ENCODE measurements at places on chromosomes 16 and 17.

GRCh38 chr17:80575057-80575875 is 30.6 kb downstream of the RPTOR start:
- peak; percentile 52 for DNase-seq

- no peak for DNase-seq
These were observed 10.0 kb downstream of the SLC22A31 start for GRCh38 chr16:89190150-89190958.

DNA sequence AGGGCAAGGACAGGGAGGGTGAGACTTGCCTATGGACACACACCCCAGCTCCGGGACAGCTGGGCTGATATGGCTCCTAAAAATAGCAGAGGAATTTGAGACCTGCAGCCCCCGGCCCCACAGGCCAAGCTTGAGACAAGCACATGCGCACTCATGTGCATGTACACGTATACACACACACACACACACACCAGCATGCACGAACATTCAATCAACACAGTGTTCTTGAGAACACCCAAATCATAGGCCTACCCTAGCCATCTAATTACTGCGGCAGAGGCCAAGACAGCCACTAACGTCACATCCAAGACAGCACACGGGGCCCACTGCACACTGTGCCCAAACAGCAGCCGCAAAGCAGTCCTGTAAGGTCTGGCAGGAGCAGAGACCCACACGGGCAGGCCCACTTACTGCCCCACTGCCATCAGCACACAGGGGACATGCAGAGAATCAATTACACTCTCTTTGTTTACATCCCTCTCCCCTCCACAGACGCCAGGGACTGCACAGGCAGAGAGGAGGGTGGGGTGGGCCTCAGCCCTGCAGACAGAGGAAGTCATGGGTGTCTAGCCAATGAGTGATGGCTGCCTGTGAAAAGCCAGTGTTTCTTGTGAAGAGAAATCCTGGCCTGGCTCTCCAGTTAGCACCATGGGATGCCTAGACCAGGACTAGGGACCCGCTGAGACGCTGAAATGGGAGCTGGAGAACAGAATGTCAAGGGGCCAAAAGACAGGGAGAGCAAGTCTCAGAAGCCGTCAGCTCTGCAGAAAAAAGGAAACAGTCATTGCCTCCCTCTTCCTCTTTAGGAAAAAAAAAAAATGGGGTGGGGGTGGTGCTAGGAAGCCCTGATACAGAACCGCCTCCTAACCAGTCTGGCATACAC is 39.3 kb downstream of the MYO18A start:
- DNase-seq = no peak

DNA sequence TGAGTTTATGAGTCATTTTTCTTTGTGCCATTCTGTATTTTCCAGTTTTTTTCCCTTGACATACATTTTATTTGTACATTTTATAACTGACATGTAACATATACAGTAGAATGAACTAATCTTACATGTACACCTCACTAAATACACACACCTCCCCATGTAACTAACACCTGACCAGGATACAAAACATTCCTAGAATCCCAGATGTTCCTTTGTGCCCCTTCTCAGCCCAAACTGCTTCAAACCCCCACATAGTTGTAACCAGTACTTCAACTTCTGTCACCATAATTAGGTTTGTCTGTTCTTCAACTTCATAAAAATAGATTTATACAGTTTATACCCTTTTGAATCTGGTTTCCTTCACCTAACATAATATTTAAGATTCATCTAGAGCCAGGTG is 73.5 kb downstream of the BRIP1 start:
- DNase-seq = no peak

- no peak for DNase-seq
These were observed 398.6 kb downstream of the CPPED1 start for GRCh38 chr16:12405089-12405488.

DNA sequence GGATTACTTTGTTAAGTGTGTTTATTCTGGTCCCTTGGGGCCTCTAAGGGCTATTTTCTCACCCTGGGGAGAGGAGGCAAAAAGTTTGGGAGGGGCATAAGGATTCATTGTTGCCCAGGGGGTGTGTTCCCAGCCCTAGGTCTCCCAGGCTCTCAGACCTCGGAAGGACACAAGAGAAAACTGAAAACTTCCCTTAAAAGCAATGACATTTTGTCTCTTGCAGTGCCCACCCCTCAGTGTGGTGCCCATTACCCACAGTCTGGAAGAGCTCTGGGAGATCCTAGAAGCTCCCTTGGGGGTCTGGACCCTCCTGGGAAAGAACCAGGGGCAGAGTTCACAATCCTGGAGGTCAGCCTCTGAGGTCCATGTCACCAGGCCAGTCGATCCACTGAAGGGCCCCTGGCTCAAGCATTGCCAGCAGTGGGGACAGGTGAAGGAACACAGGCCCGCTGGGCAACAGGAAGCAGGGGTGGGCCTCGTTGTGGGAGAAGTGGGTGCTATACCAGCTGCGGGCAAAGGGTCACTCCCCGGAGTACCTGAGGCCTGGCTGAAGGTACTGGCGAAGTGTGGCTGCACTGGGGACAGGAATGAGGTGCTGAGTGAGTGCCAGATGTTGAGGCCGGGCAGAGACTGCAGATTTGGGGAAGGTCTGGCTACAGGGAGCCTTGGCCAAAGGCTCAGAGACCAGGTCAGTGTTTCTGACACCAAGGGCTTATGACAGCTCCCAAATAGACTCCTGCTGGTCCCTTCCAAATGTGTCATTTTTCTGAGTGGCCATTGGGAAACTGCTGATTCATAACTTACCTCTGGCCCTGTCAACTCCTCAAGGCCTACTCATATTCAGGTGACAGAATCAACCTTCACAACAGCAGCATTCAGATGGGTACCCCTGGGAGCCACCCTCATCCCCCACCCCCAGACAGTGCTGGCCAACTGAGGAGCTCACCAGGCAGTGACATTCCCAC is 4.6 kb upstream of the ZNF747 start:
- DNase-seq = no peak

Data from tibial nerve (tissue), 4 donors.